ENCODE measurements at places on chromosomes 7 and 10.
A peak's percentile ranks its signal among the peaks of the same experiment; 100 is the strongest.

DNA sequence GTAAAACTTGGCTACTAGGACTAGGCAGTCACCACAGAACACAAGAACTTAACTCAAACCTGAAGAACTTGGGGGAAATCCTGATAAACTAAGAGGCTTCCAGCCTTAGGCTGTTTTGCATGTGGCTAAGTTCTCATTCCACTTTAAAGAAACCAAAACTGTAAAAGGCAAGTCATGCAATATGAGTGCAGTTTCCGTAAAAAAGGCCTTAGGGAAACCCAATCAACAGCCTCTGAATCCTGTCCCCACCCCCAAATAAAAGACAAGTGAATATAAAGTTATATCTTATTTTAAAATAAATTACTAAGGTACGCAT lies 95.1 kb downstream of the USP6NL start:
- DNase-seq, result no peak

DNA sequence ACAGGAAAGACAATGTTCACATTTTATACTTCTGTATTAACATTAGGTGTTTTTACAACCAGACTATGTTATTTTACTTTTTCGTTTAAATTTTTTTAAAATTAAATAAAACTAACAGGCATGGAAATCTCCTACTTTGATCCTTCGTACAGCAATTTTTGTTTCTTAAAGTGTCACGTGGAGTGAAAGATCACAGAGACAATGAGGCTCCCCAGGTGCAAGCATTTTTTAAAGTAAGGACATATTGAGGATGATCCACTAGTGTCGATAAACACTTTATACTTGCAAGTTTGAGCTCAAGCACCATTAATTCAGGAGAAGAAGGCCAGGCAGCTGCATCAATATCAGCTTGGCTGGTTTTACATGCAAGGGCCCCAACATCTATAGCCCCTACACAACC lies 68.5 kb upstream of the FAM133B start:
- no peak for DNase-seq

- no peak for DNase-seq
These were observed 47.1 kb downstream of the PAPSS2 start for GRCh38 chr10:87706731-87707130.

- no peak for DNase-seq
These were observed 104.3 kb upstream of the CAV2 start for GRCh38 chr7:116395141-116395791.

DNA sequence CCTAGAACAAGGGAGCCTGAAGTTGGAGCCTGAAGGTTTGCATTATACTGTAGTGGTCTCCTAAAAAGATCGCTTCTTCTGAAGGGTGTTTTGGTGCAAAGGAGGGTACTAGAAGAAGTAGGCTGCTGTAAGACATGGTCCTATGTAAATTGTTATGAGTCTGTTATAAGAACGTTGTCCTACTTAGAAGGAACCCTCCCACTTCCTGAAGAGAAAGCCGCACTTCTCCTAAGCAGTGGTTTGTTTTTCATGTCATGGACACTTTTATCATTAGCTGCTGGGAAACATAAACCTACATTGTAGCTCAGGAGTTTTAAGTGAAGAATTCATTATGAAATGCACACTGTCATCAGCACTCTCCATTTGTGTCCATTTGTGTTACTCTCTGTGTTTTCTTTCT lies 129.1 kb upstream of the ITGB1 start:
- no peak for DNase-seq

DNA sequence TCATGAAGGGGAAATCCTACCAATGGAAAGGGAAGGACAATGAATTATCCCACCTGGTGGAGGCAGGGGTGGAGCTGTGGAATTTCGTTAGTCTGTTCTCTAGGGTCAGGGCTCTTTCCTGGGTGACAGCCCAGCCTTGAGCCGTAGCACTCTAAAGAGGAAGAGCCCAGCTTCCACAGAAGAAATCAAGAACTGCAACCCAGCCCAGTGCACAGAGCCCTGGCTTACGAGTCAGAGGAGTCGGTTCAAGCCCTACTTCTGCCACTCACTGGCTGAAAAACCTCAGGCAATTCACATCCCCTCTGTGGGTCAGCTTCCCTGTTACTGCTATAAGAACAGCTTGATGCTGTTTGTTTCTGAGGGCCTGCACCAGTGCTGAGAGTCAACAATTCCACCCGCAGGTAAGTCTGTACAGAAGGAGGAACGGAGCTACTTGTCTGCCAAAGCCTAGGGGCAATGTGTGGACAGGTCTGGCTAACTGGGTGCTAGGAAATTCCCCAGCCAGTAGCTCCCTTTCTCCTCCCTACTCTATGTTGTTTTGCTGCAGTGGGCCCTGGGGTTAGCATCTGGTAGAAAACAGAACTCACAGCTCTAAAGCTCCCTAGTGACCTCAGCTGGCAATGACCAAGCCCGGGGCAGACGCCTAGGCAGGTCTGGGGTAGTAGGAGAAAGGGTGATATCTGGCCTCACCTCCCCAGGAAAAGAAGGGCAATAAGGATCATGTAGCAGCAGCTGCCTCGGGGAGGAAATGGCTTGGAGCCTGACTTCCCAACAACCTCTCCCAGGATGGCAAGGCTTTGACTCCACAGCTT lies 3.3 kb downstream of the AVPI1 start:
- no peak for DNase-seq

GRCh38 chr10:11631890-11632587 lies 20.6 kb upstream of the USP6NL start:
- DNase-seq, result no peak

- no peak for DNase-seq
These were observed 18.6 kb upstream of the HSPA12A start for GRCh38 chr10:116760919-116761318.

GRCh38 chr10:11787846-11788245 lies 35.3 kb upstream of the PROSER2 start:
- DNase-seq, result no peak

- DNase-seq, result no peak
These were observed 330.0 kb downstream of the BBS9 start for GRCh38 chr7:33459340-33459751.

GRCh38 chr10:76251841-76252671 lies 820.6 kb downstream of the LRMDA start:
- no peak for DNase-seq

GRCh38 chr7:66697449-66698438 lies 42.8 kb upstream of the RABGEF1 start:
- peak; percentile 57 for DNase-seq

GRCh38 chr7:91233212-91233611 lies 31.0 kb upstream of the FZD1 start:
- no peak for DNase-seq

DNA sequence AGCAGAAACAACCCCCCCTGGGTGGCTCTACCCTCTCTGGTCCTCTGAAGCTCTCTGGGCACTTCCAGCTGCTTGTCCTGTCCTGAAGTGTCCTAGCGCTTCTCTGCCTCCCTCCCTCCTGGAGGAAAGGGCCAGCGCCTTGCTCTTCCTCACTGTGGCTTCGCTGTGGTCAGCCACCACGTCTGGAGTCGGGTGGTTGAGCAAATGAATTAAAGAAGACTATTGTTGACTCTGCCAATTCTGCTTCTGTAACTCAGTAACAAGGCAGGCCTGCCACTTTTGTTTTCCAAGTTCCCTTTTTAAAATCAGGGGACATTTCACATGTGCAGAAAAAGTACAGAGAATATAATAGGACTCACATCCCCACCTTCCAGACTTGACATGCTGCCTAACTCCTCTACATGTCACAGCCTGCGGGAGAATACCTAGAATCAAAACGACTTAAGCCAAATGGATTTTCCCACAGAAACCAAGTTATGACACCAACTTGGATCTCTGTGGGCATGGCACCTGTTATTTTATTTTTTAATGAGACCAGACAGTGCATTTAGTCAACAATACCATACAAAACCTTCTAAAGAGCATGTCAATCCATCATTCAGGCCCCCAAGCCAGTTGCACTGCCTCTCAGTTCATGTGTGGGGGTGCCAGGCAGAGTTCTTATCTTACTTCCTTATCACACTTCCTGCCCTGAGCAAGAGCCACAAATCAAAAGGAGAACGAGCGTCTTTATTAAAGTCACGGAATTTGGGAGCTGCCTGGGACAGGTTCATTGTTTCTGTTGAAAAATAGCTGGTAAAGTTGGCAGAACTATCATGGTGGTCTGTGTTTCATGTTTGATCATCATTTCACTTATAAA lies 6.8 kb downstream of the FFAR4 start:
- no peak for DNase-seq

- no peak for DNase-seq
These were observed 315.3 kb downstream of the PTEN start for GRCh38 chr10:88178758-88179157.

- no peak for DNase-seq
These were observed 2.3 kb upstream of the CUZD1 start for GRCh38 chr10:122847782-122848604.

- no peak for DNase-seq
These were observed at the start of gene NEBL for GRCh38 chr10:20897146-20897825. Gene NEBL, minus strand, starts transcription at chr10:20897311. Its CDS starts 106 bp downstream, at chr10:20897205.

GRCh38 chr10:71211775-71212317 lies 524 bp upstream of the UNC5B start:
- DNase-seq, result no peak

GRCh38 chr7:94323844-94324243 lies 70.9 kb upstream of the COL1A2 start:
- no peak for DNase-seq

- DNase-seq, result no peak
These were observed 121.7 kb upstream of the SVIL start for GRCh38 chr10:29756451-29756850.

DNA sequence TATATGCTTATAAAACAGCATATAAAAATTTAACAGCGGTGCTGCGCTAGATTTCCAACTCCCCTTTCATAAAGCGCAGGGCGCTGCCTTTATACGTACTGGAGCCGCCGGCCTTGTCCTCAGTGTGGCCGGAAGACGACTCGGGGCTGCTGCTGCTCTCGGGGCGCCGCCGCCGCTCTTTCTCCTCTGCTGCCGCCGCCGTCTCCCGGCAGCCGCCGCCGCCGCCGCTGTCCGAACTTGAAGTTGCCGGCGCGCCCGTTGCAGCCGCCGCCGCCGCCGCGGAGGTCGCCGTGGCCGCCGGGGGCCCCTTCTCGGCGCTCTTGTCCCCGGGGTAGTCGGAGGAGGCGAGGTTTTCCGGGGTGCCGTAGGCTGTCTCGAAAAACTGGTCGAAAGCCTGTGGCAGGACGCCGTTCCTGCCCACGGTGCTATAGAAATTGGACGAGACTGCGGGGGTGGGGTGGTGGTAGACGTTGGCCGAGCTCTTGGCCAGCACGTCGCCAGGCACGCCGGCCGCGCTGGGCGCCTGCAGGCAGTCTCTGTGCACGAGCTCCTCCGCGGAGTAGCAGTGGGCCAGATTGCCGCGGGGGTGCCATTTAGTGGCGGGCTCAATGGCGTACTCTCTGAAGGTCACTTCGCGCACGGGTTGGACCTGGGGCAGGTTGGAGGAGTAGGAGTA lies 557 bp downstream of the HOXA11 start:
- no peak for DNase-seq

GRCh38 chr7:106120500-106120899 lies 8.4 kb upstream of the SYPL1 start:
- DNase-seq, result no peak

DNA sequence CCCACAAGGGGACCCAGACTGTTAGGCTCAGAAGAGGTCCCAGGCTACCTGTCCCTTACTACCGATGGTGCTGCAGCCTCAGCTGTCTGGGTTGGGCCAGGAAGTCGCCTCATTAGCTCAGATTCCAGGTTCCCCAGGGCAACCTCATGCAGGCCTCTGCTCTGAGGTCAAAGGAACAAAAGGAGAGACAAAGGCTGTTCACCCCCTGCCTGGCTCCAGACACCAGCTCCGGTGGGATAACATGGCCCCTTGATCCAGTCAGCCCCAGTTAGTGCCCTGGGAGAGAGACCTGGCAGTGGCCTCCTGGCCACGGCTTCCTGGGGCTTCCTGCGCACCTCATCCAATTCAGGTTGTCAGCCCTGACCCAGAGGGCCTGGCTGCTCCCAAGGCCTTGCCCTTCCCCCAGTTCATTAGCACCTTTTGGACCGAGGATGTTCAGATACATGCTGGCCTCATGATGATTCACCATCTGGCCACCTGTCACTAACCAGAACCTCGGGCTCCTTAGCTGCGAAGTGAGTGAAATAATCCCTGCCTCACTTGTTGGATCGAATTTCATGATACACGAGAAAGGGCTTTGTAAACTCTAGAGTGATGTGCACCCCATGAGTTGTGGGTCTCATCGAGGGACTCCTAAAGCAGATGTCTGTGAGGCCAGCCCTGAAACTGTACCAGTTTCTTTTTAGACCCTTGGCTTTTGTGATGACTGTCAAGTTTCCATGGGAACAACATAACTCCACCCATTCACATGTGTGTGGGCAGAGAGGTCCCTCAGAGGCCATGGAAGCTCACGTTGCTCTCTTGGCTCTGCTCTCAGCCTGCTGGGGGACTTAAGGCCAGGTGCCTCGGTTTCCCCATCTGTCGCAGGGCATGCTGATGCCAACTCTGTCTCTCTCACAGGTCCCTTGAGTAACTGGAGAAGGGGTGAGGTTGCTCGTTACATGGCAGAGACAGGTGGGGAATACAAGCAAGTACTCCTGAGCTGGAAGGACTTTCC lies 79.5 kb upstream of the PCBD1 start:
- DNase-seq, result no peak

- no peak for DNase-seq
These were observed 276.4 kb upstream of the BMPER start for GRCh38 chr7:33628894-33629293.

GRCh38 chr7:125375942-125376341 lies 446.3 kb upstream of the POT1 start:
- no peak for DNase-seq

DNA sequence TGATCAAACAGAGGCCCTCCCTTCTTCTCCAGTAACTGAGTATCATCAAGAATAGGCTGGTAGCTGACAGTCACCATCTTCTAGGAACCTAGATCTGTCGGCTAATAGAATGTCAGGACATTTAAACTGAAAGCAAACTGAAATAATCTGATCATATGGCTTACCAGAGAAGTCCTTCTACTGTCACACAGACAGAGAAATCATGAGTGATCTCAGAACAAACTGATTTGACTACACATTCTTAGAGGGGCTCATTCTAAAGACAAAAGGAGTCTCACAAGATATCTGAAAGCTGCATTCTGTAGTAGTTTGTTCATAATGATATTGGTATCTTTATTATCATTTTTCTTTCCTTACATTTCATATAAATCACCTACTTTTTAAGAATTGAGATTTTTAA lies 130.9 kb upstream of the ADCY1 start:
- no peak for DNase-seq

GRCh38 chr10:21329995-21330627 lies 195.4 kb downstream of the SKIDA1 start:
- DNase-seq, result no peak

GRCh38 chr7:2279896-2280295 lies 34.3 kb downstream of the SNX8 start:
- no peak for DNase-seq

DNA sequence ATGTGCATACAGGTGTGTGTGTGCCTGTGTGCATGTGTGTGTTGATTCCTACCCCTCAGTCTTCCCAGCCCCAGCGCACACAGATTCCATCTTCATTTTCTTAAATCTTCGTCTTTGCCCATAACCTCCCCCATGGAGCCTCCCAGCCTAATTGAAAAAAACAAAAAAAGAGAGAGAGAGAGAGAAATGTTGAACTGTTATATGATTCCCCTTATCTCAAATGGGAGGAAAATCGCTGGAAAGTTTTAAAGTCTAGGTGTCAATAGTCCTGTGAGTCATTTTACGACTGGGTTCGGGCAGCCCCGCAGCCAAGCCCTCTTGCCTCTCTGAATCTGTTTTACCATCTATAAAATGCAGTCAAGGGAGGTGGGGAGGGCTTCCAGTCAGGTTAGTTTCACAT lies 60.9 kb downstream of the SPOCK2 start:
- no peak for DNase-seq
